ENCODE measurements at places on chromosomes 7 and 10. TPM values are rescaled to one million over a fixed set of nuclear protein-coding genes. Genes with fewer than 3 reads are reported as not detected.

- no peak for DNase-seq
These were observed 71.5 kb upstream of the SLC13A1 start for GRCh38 chr7:123271231-123271630.

The GPR158 gene
- 0.12 TPM for polyA plus RNA-seq

GRCh38 chr10:133160826-133161471 is 930 bp downstream of the KNDC1 start:
- no peak for DNase-seq

GRCh38 chr10:106992055-106992454 is 172.5 kb downstream of the SORCS1 start:
- DNase-seq, result no peak

The TMEM130 gene
- polyA plus RNA-seq, result 5.2 TPM

The KLHL7 gene
- 25.8 TPM for polyA plus RNA-seq

The NRCAM gene
- 14.1 TPM for polyA plus RNA-seq

Data from muscle of arm (tissue), 14 donors.